ENCODE measurements at places on chromosomes 2 and 18.

DNA sequence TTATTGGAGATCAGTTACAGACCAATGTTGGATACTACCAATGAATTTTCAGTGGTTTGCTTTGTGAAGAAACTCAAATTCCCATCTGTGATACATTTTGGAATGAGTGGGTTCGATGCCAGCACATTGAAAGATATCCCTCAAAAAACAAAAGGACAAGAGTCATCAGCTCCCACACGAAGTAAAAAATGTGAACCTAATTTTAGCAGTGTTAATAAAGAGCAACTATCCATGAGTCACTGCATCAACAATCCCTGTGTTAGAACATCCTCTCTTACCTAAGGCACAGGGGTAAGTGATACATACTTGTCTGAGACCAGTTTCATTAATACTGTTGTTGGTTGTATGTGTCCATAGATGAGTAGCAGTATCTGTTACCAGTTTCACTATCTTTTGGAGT is 551.8 kb upstream of the SOX11 start:
- peak; percentile 67 for DNase-seq

GRCh38 chr2:7523481-7524120 is 606.4 kb downstream of the RNF144A start:
- DNase-seq: no peak

DNA sequence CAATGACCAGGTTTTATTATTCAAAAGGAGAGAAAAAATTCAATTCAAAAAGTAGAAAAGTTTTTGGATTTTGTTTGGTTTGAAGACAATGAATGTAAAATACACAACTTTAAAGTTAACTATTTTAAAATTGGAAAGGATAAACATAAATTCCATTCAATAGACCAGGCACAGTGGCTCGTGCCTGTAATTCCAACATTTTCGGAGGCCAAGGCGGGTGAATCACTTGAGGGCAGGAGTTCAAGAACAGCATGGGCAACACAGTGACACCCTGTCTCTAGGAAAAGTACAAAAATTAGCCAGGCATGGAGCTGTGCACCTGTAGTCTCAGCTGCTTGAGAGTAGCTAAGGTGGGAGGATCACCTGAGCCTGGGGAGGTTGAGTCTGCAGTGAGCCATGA is 54.7 kb downstream of the SCN9A start:
- peak; percentile 5 for DNase-seq

GRCh38 chr2:234412726-234413125 is 84.2 kb downstream of the ARL4C start:
- peak; percentile 10 for DNase-seq

DNA sequence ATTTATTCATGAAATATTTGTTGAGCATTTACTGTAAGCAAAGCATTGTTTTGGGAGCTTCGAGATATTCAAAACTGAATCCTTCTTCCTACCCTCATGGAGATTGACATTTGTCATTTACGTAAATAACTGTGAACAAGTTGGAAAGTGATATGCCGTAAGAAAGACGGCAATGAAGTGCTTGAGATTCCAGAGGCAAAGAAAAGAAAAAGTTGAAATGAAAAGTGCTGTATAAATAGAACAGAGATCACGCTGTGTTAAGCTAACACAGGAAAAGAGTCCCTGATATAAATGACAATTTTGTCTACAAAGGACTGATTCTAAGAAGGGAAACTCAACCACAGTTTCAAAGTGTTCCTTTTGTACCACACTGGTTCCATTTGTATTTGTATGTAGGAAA is 1.8 kb downstream of the CHRNA1 start:
- DNase-seq: no peak

DNA sequence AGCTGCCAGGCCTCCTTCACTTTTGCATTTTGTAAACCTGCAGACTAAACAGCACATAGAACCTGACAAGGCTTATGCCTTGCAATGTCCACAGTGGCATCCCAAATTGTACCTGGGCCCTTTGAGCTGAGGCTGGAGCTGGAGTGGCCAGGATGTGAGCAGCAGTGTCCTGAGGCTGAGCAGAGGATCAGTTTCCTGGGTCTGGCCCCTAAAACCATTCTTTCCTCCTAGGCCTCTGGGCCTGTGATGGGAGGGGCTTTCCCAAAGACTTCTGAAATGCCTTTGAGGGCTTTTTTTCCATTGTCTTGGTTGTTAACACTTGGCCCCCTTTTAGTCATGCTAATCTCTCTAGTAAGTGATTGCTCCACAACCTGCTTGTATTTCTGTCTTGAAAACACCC is 32.8 kb downstream of the FSIP2 start:
- no peak for DNase-seq

- DNase-seq: no peak
These were observed 56.0 kb upstream of the RBM44 start for GRCh38 chr2:237742614-237743013.

GRCh38 chr2:82636402-82637020 is 1822.6 kb downstream of the SUCLG1 start:
- peak; percentile 34 for DNase-seq

GRCh38 chr2:37920570-37920969 is 4.5 kb upstream of the RMDN2 start:
- peak; percentile 45 for DNase-seq

DNA sequence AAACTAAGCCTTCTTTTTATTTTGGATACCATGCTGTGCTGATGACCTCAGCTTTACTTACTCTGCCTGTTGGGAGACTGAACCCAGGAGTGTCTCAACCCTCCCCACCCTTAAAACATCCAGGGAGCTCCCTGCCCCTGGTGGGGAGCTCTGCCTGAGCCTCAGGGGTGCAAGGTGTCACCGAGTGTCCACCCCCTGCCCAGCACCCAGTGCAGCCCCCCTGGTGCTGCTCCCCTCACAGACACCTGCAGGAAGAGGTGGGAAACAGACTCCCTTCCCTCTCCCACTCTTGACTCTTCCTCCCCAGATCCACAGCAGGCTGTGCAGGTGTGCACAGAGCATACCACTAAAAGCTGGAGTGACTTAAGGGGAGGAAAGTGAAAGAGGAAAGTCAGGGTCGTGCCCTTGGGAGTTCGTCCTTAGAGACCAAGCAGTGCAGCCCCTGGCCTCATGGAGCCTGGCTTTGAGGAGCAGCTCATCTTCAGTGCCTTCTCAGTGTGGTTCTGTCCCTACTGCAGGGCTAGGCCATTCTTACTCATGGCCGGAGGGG is 51.3 kb downstream of the MYO7B start:
- no peak for DNase-seq

DNA sequence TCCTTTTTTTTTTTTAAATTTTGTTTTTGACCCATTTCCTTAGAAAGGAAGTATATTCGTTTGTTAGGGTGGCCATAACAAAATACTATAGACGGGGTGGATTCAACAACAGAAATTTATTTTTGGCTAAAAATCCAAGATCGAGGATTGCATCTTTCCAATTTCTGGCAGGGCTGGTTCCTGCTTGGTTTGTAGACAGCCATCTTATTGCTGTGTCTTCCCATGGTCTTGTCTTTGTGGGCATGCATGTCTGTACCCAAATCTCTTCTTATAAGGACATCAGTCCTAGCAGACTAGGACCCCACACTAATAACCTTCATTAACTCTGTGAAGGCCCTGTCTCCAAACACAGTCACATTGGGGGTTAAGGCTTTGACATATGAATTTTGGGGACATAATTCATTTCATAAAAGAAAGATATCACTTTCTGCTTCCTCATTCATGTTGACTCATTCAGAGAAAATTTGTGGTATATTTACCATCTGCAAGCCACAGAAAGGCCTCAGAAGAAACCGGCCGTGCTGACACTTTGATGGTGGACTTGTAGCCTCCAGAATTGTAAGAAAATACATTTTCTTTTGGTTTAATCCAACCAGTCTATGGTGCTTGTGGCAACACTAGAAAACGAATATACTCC is 262.1 kb downstream of the LPIN1 start:
- DNase-seq: peak; percentile 67

- no peak for DNase-seq
These were observed 10.5 kb downstream of the CNGA3 start for GRCh38 chr2:98356729-98357128.

DNA sequence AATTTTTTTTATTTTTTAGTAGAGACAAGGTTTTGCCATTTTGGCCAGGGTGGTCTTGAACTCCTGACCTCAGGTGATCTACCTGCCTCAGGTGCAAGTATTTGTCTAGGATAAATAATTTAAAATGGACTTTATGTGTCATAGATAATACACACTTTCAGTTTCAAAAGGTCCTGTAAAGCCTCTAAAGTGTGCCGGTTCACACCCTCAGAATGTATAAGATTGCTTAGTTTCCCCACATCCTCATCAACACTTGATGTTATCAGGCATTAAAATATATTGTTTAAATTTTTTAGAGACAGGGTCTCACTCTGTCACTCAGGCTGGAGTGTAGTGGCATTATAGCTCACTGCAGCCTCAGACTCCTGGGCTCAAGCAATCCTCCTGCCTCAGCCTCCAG is 170.5 kb downstream of the ANKRD44 start:
- no peak for DNase-seq

GRCh38 chr2:45889053-45889452 is 237.6 kb downstream of the PRKCE start:
- no peak for DNase-seq

- no peak for DNase-seq
These were observed 136.2 kb upstream of the ALPP start for GRCh38 chr2:232242316-232242715.

DNA sequence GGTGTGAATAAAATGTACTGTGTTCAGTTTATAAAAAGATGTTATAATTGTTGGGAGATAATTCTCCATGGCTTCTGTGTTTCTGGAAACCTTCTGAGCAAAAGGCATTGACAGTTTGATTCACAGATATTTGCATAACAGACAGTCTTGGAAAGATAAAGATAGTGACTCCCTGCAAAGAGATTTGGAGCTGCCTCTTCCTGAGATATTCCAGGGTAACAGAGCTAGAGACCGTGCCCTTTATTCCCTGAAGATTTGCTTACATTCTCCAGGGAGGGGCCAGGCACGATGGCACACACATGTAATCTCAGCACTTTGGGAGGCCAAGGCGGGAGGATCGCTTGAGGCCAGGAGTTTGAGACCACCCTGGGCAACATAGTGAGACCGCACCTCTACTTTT is 12.2 kb upstream of the ANXA4 start:
- DNase-seq: no peak

GRCh38 chr2:69059731-69060290 is 46.8 kb downstream of the ANTXR1 start:
- no peak for DNase-seq

- no peak for DNase-seq
These were observed 21.6 kb upstream of the SLC35G4 start for GRCh38 chr18:11587846-11588245.
